BJ (cell line): ENCODE measurements at places on chromosomes 6 and 20. TPM values are rescaled to one million over a fixed set of nuclear protein-coding genes. Genes with fewer than 3 reads are reported as not detected.

DNA sequence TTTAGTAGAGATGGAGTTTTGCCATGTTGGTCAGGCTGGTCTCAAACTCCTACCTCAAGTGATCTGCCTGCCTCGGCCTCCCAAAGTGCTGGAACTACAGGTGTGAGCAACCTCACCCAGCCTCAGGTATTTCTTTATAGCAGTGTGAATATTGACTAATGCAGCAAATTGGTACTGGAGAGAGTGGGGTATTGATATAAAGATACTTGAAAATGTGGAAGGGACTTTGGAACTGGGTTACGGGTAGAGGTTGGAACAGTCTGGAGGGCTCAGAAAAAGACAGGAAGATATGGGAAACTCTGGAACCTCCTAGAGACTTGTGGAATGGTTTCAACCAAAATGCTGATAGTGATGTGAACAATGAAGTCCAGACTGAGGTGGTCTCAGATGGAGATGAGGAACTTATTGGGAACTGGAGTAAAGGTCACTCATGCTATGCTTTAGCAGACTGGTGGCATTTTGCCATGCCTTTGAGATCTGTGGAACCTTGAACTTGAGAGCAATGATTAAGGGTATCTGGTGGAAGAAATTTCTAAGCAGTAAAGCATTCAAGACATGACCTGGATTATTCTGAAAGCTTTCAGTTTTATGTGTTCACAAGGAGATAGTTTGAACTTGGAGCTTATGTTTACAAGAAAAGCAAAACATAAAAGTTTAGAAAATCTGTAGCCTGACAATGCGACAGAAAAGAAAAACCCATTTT lies 127.2 kb downstream of the DTNBP1 start:
- no peak for DNase-seq

The XKR7 gene
- 0.01 TPM in 1 of 2 replicates, not detected in the other for polyA plus RNA-seq

DNA sequence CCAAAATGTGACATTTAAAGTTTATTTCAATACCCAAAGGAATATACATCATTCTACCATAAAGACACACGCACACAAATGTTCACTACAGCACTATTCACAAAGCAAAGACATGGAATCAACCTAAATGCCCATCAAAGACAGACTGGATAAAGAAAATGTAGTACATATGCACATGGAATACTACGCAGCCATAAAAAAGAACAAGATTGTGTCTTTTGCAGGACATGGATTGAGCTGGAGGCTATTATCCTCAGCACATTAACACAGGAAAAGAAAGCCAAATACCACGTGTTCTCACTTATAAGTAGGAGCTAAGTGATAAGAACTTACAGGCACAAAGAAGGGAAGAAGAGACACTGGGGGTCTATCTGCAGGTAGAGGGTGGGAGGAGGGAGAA lies 22.4 kb downstream of the ATP9A start:
- no peak for DNase-seq

GRCh38 chr20:24469116-24469893 lies at the start of gene SYNDIG1:
TSS of gene SYNDIG1 (plus strand) at chr20:24469629. CDS start at chr20:24543098, 73,469 bp downstream.
- no peak for DNase-seq

DNA sequence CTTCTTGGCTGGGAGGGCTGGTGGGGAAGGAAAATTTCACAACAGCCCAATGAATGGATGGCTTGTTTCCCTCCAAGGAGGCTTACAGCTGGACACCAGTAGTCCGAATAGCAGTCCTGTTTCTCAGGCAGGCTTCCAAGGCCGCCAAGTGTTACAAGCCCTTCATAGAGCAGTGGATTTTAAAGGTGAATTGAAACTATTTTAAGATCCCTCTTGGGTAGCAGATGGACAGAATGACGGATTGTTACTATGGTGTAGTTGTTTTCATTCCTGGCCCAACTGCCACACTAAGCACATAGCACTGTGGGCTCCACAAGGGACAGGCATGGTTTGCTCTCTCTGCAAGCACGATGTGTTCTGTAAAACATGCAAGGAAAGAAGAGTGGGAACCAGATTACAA lies 203.3 kb upstream of the TAB2 start:
- no peak for DNase-seq

The OR12D3 gene
- polyA plus RNA-seq: not detected in 2 replicates

- no peak for DNase-seq
These were observed 50.2 kb downstream of the NCOA3 start for GRCh38 chr20:47551841-47552240.

GRCh38 chr20:16517946-16518783 lies 55.1 kb downstream of the KIF16B start:
- no peak for DNase-seq

The ACTR5 gene
- polyA plus RNA-seq: 4.0 and 5.4 TPM in 2 replicates

DNA sequence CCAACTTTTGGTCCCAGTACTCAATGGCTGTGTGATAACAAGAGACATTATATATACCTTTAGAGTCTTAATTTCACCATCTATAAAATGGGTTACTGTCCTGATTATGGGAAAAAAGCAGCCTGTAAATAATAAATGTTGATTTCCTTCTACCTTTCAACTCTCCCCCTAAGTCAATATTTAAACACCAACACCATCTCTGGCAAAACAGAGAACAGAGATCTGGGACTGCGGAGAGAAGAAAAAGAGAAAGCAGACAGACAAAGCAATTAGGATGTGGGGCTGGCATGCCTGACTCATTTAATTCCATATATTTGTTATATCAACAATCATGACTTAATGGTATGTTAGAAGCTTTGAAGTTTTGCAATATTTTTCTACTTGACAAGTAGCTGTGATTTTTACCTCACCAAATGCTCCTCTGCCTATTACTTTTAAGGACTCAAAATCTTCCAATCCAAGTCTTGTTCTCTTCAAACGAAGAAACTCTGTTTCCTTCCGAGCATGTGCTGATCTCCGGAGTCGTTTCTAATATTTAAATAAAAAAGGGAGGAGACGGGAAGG lies 23.3 kb downstream of the STK38 start:
- no peak for DNase-seq

DNA sequence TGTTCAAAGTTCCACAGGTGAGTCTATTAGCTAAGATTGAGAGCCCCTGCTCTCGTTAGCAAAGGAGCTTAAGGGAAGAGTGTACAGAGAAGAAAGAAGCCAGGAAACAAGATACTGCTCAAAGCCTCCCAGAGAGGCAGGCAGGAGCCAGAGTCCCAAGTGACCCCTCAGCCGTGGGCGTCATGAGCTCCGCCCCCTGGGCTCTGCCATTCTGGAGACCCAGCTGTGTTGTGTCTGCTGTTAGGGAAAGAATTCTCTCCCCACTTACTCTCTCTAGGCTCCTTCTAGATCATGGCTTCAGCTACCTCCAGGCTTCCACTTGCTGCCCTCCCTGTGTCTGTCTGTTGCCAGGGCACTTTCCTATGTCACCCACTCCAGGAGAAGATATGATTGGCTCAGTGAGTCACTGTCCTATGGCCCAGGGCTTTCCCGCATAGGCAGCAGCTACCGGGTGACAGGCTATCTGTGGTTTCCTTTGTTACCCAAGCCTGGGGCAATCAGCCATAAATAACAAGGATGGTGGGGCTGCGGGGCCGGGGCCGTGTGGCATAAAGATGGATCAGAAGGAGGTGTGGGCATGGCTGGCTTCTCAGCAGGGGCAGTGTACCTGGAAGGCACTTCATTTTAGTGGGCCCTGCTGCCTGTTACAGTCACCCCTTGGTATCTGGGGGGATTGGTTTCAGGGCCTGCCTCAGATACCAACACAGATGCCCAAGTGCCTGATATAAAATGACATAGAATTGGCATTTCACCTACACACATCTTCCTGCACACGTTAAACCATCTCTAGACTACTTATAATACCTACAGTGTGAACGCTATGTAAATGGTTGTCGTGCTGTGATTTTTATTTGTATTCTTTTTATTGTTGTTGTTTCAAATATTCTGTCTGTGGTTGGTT lies 118.9 kb downstream of the ARMC2 start:
- no peak for DNase-seq

DNA sequence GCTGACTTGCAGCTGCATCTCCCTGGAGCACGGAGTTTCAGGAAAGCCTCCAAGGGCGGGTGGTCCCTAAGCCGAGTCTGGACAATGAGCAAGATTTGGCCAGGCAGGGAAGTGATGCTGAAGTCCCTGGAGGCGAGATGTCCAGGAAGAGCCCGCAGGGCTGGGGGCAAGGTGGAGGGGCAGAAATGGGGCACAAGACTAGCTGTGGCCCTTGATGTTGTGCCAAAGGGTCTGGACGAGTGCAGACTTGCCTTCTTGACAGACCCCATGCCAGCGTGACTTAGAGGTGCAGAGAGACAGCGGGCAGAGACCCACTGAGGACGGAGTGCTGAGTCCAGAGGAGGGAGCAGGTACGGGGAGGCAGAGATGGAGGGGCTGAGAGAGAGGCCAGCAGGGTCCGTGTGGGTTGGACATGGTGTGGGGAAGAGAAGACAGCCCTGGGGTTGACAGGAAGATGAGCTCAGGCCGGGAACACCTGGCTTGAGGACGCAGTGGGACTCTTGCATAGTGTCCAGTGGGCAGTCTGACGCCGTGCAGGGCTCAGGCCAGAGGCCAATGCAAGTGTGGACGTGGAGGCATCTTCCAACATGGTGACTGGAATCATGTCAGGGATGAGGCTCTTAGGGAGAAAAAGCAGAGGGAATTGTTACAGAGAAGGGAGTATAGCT lies 8.7 kb downstream of the UNC93A start:
- DNase-seq: no peak

- DNase-seq: no peak
These were observed 60.1 kb upstream of the PRSS16 start for GRCh38 chr6:27187231-27188060.

DNA sequence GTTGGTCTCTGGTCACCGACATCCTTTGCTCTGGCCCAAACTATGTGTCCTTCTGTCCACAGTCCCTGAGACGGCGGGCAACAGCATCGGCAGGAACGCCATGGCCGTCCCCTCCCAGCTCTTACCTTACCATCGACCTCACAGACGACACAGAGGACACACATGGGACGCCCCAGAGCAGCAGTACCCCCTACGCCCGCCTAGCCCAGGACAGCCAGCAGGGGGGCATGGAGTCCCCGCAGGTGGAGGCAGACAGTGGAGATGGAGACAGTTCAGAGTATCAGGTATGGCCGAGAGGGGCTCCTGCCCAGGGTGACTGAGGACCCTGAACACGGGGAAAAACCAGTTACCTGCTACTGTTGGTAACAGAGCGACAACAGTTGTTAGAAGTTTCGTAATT lies 25.0 kb downstream of the DNMT3B start:
- no peak for DNase-seq

DNA sequence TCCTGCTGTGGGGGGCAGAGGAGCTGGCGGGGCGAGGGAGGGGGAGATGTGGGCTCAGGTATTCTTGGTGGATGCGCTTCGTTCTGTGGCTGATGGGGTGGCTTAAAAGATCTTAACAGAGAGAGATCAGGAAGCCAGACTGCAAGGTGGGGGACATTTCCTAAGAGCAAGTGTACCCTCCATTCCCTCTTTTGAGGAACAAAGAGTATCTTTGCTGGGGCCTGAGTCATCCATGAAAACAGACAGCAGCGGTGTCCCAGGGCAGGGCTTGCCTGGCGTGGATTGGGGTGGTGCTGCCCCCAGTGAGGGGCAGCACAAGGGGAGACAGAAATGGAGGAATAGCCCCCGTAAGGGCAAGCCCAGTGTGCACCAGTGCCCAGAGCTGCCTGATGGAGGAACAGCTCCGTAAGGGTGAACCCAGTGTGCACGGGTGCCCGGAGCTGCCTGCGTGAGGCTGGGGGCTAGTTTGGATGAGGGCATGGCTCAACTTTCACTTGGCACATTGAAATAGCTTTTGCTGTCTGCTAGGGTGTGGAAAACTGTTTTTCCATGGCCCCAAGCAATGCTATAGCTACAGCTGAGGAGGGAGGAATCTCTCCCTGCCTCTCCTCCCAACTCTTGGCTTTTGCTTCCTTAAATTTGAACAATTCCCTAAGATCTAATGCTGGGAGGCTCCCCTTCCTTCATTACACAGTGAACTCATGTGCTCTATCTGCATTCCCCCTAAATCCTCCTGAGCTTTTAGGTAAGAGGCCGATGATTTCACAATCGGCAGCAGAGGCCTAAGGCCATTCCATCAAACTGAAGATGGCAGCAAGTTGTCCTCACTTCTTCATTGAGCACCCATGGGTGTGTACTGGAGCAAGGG lies 12.9 kb downstream of the MAPK13 start:
- DNase-seq: no peak

DNA sequence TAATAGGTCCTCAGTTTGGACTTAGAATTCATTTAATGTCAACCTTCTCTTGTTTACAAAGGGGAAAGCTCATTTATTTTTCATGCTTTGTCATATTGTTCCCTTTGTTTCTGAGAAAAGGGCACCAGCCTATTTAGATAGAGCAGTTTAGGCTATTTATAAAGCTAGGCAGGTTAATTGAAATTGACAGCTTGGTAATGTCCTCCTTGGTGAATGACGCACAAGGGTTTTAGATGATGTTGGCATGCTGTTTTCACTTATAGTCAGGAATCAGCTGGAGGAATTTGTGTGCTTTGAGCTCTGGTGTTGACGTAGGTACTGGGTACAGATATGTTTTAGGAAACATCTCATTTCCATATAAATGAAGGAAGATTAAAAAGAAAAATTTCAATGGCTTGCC lies 45.2 kb downstream of the BCKDHB start:
- no peak for DNase-seq

GRCh38 chr6:160799801-160800506 lies 97.9 kb downstream of the PLG start:
- DNase-seq: no peak

DNA sequence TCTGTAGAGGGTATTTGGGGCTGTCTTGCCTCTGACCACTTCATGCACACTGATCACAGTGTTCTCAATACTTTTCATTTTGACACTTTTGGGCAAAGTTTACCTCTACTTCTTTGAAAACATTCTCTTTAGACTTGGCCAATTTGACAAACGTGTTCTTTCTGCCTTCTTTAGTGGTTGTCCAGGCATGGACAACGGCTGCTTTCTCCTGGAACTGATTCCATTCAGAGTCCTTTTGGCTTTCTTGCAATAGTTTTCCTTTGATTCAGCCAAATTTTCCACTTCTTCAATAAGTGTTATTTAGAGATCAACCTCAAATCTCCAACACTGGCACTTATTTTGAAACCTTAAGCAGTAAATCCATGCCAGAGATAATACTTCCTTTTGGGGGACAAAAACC lies 6.7 kb upstream of the CST9 start:
- no peak for DNase-seq

DNA sequence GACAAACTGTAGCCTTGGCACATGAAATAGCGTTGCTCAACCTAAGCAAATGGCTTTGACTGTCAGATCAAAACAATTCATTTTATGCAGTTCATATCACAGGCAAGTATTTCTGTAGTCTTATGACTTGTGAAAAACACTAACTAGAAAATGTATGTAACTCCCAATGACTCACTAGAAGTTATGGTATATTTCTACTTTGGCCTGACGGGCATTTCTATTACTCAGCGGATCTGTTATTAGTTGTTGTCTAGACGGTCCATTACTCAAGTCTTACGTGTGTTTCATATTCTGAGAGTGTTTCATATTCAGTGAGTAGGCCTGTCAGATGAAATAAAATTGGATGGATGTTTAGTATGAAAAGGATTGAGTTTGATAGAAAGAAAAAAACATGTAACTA lies 880.9 kb downstream of the PRIM2 start:
- DNase-seq: no peak

GRCh38 chr20:19381947-19382346 lies 169.5 kb downstream of the SLC24A3 start:
- DNase-seq: no peak
